ENCODE measurements at places on chromosomes 6 and 20. TPM values are rescaled to one million over a fixed set of nuclear protein-coding genes. Genes with fewer than 3 reads are reported as not detected.
A peak's percentile ranks its signal among the peaks of the same experiment; 100 is the strongest.

DNA sequence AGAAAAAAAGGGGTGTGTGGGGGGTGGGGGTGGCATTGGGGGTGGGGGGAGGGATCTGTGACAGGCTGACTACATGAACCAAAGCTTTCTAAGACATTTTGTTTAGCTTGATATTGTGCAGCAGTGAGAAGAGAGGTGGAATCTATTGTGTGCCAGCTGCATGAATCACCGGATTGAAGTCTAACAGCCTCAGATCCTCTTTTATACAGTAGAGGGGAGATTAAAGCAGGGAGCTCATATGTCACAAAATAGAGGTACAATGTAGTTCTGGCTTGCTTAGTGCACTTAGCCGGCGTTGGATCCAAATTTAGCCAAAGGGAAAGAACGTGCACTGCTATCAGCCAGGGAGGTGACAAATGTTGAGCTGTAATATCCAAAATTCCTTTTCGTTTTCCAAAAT, 404.2 kb upstream of the CITED2 start:
- no peaks in the 10 kb centered on the region for H3K4me1 ChIP-seq
- no peak overlapping the region for H3K4me3 ChIP-seq
- no peaks in the 10 kb centered on the region for H3K36me3 ChIP-seq
- peak; percentile 26 for DNase-seq
- H3K27ac ChIP-seq: no peak overlapping the region
- H3K27me3 ChIP-seq: no peaks in the 10 kb centered on the region

DNA sequence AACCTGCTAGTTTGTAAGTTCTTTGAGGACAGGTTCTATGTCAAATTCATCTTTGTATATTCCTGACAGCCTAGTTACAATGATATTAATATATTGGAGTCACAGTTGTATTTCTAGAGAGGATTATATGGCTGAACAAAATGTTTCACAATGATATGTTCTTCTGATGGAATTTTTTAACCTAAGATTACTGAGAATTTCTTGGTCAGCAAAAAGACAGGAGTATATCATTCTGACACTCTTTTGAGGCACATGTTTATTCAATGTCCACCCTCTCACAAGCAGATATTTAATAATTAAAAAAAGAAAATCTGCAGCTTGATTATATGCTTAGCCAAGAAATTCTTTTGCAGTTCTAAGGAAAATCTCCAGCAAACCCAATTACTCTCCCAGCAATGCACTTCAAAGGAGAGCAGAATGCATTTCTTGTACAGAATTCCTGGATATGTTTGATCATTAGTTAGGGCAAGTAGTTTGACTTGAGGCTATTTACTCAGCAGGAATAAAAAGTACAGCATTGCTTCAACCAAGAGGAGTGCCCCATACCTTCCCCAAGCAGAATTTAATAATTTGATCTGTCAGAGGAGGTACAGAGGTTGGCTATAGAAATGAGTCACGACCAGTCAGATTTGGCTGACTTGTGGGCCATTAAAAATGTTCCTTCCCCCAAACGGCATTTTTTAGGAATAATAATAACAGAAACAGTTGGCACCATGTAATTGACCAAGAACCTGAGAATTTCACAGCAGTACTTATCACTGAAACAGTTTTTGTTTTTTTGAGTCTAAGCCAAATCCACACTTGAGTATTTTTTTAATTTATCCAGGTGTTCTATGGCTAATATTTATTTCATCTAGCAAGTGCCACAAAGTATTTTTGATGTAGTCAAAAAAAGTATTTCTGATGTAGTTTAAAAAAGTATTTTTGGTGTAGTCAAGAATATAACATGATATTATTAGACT, 508.1 kb upstream of the FLRT3 start:
- H3K4me1 ChIP-seq: peaks cover 18% of the 10 kb centered on the region
- H3K27ac ChIP-seq: peak overlapping the region; percentile 47
- H3K4me3 ChIP-seq: no peak overlapping the region
- H3K27me3 ChIP-seq: no peaks in the 10 kb centered on the region

DNA sequence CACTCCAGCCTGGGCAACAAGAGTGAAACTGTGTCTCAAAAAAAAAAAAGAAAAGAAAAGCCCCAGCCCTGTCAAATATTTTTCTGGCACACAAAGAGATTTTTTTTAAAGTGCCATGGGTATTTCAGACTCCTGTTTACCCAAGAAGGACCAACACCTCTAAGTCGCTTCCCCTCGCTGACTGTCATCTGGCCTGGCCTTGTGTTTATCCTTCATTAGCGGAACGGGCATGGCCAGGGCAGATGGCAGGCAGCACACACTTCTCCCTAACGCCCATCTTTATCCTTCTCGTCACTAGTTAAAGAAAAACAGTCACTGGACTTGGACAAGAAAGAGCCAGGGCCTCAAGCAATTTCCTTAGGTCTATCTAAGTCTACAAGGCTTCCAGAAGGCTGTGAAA, 7.3 kb upstream of the CBFA2T2 start:
- no peaks in the 10 kb centered on the region for H3K4me1 ChIP-seq
- DNase-seq: no peak
- no peaks in the 10 kb centered on the region for H3K27me3 ChIP-seq
- no peaks in the 10 kb centered on the region for H3K36me3 ChIP-seq

DNA sequence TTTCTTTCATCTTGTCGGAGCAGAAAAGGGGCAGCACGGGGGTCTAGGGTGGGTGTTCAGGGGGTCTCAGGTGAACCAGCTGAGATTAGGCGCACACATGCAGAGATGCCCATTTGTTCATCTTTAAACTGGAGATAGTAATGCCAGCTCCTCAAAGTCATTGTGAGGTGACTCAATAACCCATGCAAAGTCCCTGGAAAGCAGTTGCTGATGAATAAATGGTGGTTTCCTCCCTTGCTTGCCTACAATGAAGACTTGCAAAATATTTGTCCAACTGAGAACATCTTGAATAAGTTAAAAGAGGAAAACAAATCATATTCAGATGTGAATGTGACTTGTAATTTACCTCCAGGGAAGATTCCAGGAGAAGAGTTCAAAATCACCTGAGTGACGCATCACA, 206.9 kb downstream of the LY86 start:
- H3K27me3 ChIP-seq: no peaks in the 10 kb centered on the region
- peaks cover 16% of the 10 kb centered on the region for H3K4me1 ChIP-seq
- no peak for DNase-seq
- no peak overlapping the region for H3K27ac ChIP-seq
- no peak overlapping the region for H3K4me3 ChIP-seq

- H3K4me1 ChIP-seq: no peaks in the 10 kb centered on the region
- H3K4me3 ChIP-seq: no peak overlapping the region
- no peak overlapping the region for H3K27ac ChIP-seq
- no peaks in the 10 kb centered on the region for H3K36me3 ChIP-seq
Observed at GRCh38 chr6:89438248-89438647, 5.3 kb downstream of the ANKRD6 start.

GRCh38 chr20:38184101-38184500, 19.0 kb upstream of the TGM2 start:
- H3K4me1 ChIP-seq: peaks cover 70% of the 10 kb centered on the region
- H3K36me3 ChIP-seq: no peaks in the 10 kb centered on the region
- peak; percentile 98 for DNase-seq
- no peaks in the 10 kb centered on the region for H3K27me3 ChIP-seq
- no peak overlapping the region for H3K4me3 ChIP-seq
- H3K27ac ChIP-seq: peak overlapping the region; percentile 51

- peaks cover 23% of the 10 kb centered on the region for H3K4me1 ChIP-seq
- no peak overlapping the region for H3K4me3 ChIP-seq
- no peaks in the 10 kb centered on the region for H3K36me3 ChIP-seq
- no peak for DNase-seq
- no peaks in the 10 kb centered on the region for H3K27me3 ChIP-seq
Observed at GRCh38 chr20:19915111-19915798, 101.9 kb upstream of the NAA20 start.

DNA sequence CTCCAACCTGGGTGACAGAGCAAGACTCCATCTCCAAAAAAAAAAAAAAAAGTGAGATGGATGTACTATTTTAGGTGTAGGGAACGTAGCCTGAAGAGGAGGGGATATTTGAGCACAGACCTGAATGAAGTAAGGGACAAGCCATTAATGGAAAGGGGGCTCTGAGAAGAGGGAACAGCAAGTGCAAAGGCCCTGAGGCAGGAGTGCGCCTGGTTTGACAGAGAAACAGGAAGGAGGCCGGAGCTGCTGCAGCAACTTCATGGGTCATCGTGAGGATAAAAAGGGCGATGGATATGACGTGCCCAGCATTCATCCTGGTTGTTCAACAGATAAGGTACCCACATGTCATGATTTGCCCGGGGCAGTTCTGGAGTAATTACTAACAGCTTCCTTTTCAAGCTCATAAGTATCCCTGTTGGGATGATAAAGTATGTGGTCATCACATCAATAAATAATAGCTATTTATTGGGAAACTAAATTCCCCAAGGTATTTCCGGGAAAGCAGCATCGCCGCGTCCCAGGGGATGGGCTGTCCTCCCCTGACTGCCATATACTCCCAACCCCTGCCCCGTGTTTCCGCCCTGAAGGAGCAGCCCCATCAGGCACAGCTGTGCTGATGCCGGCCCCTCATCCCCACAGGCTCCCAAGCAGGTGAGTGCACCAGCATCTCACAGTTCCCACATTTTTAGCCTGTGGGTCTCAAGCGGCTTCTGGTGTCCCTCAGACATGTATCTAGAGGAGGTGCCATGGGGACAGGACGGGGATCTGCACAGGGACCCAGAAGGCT, 43.4 kb downstream of the DLGAP4 start:
- H3K27ac ChIP-seq: no peak overlapping the region
- H3K4me1 ChIP-seq: peaks cover 10% of the 10 kb centered on the region
- DNase-seq: peak; percentile 86
- H3K36me3 ChIP-seq: no peaks in the 10 kb centered on the region
- H3K4me3 ChIP-seq: no peak overlapping the region

GRCh38 chr20:61805781-61806180, 259.9 kb downstream of the TAF4 start:
- H3K27ac ChIP-seq: no peak overlapping the region
- H3K4me1 ChIP-seq: no peaks in the 10 kb centered on the region
- no peak for DNase-seq
- H3K27me3 ChIP-seq: peaks cover 99% of the 10 kb centered on the region
- H3K4me3 ChIP-seq: no peak overlapping the region
- no peaks in the 10 kb centered on the region for H3K36me3 ChIP-seq

- H3K27me3 ChIP-seq: no peaks in the 10 kb centered on the region
- H3K4me1 ChIP-seq: no peaks in the 10 kb centered on the region
- no peak overlapping the region for H3K4me3 ChIP-seq
- DNase-seq: peak; percentile 4
- no peak overlapping the region for H3K27ac ChIP-seq
Observed at GRCh38 chr6:100057941-100058340, 63.9 kb upstream of the MCHR2 start.

DNA sequence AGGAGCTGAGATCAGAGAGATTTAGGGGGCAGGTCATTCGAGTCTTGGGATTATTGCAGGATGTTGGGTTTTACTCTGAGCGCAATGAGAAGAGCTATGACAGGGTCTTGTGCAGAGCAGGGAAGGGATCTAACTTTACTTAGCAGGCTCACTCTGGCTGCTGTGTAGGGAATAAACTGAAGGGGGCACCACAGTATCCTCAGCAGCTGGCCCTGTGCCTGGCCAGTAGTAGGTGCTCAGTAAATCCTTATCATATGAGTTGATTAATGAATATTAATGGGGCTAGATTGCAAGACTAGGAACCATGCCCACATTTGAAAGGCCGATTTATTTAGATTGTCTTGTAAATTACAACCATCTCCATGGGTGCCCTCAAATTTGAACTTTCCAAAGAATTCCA, 4.6 kb upstream of the MDGA1 start:
- no peak overlapping the region for H3K27ac ChIP-seq

DNA sequence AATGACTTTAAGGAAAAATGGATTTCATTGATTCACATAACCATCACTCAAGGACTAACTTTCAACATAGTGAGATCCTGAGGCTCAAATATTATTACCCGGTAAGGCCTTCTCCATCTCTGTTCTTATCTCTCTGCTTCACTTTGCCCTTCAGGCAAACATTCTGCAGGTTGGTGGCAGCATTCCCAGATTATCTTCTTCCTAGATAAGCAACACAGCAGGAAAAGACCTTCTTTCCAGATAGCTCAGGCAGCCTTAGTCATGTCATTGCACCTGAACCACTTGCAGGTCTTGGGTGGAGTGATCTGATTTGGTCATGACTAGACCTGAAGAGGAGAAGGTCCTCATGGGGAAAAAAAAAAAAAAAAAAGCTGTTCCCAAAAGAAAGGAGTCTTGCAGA, 5.3 kb upstream of the HIVEP2 start:
- H3K4me3 ChIP-seq: no peak overlapping the region
- no peak for DNase-seq
- H3K4me1 ChIP-seq: peaks cover 5% of the 10 kb centered on the region
- no peak overlapping the region for H3K27ac ChIP-seq

DNA sequence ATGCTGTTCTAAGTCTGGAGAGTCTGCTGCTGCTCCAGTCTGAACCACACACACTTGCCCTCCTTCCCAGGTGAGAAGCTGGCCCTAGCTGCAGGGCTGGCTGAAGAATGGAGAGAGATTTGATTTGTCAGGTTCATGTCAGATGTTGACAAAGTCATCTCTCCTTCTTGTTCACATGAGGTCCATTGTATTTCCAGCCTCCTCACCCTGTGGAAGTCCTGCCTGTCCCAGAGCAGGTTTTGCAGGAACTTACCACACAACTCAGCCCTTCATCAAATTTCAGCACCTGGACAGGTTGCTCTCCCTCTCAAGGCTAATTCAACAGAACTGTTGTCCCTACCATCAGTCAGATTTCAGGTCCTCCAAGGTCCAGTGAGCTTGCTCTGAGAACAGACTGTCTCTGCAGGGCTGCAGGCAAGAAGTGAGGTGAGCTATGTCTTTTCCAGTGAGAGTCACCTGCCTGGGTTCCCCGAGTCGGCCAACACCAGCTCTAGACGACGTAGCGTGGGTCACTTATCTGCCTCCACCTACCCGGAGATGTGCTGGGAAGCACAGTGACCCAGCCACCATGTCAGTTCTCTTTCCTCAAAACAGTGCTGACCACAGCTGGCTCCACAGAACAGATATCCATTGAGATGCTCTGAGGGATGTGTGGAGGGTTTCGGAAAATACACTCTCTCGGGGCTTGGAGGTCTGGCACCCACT, 58.0 kb upstream of the CD93 start:
- H3K27ac ChIP-seq: peak overlapping the region; percentile 93
- H3K36me3 ChIP-seq: no peaks in the 10 kb centered on the region
- peak; percentile 74 for DNase-seq
- peaks cover 74% of the 10 kb centered on the region for H3K4me1 ChIP-seq

PNRC1 gene
- 9.3 TPM for total RNA-seq

CDSN gene
- 0.55 TPM for total RNA-seq

ECHDC1 gene
- total RNA-seq: 24.2 TPM

C20orf96 gene
- 5.0 TPM for total RNA-seq

PRICKLE4 gene
- total RNA-seq: 1.7 TPM

SFTA2 gene
- total RNA-seq: not detected

ADISSP gene
- total RNA-seq: 244 TPM

RIPK1 gene
- 14.5 TPM for total RNA-seq

OXT gene
- total RNA-seq: not detected
